Stimulated activated CD8-positive, alpha-beta memory T cell treated with anti-CD3 and anti-CD28 coated beads, Interleukin-12 subunit alpha, Interleukin-12 subunit beta, amount 100 ng/mL, for 1 hour (primary cell): ENCODE measurements at places on chromosomes 11 and 22.

DNA sequence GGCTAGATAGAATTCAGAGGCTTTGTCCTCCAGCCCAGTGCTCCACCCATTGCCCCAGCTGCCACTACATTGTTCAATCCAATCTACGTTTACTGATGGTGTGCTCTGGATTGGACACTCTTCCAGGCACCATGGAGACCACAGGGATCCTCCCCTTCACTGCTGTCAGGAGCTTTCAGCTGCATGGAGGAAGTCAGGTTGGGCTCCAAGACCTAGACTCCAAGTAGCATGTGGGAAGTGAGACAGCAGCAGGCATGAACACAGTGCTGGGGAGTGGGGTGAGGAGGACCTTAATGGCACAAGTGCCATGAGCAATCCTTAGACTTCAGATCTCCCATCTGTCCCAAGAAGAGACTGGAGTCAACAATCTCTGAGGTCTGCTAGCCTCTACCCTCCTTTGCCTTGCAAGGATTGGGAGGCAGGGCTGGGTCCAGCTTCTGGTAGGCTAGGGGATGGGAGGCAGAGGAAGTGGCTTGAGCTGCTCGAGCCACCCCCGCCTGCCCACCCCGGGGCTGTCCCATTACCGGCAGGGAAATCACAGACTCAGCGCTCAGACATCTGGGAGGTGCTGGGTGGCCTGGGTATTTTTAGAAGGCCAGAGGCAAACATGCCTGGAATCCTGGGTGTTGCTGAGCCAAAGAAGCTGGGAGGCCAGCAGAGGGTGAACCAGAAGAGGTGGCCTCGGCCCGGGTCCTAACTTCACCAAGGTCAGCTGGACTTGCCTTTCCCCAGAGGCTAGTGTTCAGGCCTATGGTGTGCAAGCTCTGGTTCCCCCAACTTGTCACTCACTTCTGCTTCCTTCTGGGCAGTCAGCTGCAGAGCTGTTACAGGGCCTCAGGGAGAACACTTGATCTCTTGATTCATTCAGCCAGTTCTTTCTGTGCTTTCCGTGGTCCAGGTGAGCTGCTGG is 15.2 kb upstream of the FCHSD2 start:
- DNase-seq, result no peak

GRCh38 chr11:112306230-112306629 is 45.6 kb upstream of the PLET1 start:
- DNase-seq, result no peak

DNA sequence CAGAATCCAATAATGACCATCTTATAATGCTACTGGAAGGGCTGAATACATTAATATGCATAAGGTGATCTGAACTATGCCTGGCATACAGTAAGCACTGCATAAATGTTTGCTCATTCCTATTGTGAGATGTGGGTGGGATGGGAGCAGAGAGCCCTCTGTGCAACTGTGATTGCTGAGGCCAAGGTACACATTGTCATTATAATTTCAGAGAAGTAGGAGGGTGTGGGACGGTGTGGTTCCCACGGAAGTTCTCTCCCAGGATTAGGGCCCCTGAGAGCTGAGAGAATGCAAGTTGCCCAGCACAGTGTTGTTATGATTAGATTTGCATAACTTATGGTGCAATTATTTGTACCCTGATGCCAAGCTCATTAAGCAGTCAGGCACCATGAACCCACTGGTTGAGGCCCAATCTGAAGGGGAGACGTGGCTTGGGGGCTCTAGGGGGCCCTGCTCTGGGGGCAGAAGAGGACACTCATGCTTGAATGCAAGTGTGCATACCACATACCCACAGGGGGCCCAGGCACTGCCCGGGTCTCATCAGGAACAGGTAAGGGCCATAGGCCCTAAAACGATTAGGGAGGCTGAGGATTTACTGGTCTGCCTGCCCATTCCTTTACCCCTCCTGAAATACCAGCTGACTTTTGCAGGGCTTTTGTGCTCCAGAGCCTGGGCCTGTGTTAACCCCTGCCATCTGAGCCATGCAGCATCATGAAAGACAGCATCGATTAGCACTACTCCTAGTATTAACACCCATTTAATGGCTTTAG is 72.8 kb downstream of the THAP12 start:
- no peak for DNase-seq

GRCh38 chr11:86046116-86046515 is 22.8 kb downstream of the PICALM start:
- no peak for DNase-seq

DNA sequence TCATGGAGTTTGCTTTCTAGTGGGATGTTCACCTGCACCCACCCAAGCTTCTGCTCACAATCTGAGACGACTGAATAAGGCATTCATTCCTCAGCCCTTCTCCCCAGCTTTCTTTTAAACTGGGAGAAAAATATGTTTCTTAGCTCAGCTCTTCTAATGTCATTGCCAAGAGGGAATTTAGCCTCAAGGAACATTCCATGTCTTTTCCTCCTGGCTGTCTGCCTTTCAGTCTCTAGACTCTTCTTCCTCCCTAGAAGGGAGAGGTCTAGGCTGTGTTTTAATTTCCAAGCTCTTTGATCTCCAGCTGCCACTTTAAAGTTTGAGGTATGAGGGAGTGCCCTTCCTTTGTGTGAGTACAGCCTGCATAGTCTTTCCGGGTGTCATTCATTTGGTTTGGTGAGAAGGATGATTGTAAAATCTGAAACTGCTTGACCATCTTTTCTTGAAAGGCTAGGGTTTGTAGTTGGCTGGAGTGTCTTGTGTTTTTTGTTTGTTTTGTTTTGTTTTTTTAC is 11.7 kb upstream of the HTATIP2 start:
- no peak for DNase-seq

- no peak for DNase-seq
These were observed 93.8 kb upstream of the LRRC55 start for GRCh38 chr11:57087991-57088390.

DNA sequence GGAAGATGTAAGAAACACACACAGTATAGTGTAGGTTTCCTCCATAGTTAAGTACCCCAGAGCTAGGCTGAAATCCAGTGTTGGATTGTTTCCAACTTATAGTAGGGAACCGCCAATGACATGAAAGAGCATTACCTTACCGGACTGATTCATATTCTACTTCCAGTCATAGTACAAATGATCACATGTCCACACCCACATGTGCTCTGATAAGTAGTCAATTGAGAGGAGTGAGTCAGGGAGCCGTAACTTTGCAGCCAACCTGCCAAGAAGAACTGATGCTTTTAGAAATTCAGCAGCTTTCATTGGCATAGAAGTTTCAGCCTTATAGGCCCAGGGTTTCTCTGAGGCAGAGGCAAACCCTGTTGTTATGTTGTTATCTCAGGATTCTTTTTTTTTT is 240.6 kb downstream of the ETS1 start:
- DNase-seq, result no peak

GRCh38 chr22:32761251-32761903 is 40.1 kb upstream of the TIMP3 start:
- DNase-seq, result no peak

GRCh38 chr11:70699294-70700221 is 301.2 kb downstream of the CTTN start:
- DNase-seq, result no peak

DNA sequence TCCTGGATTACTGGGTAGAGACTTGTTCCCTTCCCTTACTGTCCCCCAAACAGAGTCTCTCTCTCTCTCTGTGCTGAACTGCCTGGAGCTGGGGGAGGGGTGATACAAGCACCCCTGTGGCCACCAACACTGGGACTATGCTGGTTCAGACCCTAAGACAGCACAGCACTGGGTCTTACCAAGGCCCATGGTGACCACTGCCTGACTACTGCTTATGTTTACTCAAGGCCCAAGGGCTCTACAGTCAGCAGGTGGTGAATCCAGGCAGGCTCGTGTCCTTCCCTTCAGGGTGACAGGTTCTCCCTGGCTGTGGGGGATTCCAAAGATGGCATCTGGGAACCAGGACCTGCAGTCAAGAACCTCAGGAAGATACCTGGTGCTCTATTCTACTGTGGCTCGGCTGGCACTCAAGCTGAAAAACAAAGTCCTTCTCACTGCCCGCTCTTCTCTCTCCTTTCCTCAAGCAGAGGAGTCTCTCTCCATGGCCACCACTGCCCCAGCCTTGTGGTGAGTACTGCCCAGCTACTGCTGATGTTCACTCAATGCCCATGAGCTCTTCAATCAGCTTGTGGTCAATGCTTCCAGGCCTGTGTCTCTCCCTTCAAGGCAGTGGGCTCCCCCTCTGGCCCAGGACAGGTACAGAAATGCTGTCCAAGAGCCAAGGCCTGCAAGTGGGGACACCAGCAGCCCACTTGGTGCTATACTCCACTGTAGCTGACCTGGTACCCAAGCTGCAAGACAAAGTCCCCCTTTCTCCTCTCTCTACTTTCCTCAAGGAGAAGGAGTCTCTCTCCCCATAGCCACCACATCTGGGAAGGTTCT is 41.8 kb upstream of the SHANK2 start:
- DNase-seq, result no peak

GRCh38 chr11:77140231-77140851 is 12.3 kb downstream of the MYO7A start:
- no peak for DNase-seq

DNA sequence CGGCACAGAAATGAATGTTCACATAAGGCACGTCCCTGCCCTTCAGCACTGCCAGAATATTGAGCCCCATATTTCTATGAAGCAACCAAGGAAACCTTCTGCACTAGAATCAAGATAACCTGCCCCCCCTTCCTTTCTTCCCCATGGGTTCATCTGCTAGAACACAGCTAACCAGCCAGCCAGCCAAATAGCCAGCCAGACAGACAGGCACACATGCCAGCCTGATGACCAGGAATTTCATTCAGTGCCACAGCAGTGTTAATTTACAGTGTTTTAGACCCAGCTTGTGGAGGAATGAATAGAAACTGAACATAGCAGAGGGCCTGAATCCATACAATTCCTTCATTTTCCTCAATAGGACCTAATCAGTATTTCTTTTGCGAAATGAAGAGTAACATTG is 57.0 kb downstream of the TENM4 start:
- no peak for DNase-seq

DNA sequence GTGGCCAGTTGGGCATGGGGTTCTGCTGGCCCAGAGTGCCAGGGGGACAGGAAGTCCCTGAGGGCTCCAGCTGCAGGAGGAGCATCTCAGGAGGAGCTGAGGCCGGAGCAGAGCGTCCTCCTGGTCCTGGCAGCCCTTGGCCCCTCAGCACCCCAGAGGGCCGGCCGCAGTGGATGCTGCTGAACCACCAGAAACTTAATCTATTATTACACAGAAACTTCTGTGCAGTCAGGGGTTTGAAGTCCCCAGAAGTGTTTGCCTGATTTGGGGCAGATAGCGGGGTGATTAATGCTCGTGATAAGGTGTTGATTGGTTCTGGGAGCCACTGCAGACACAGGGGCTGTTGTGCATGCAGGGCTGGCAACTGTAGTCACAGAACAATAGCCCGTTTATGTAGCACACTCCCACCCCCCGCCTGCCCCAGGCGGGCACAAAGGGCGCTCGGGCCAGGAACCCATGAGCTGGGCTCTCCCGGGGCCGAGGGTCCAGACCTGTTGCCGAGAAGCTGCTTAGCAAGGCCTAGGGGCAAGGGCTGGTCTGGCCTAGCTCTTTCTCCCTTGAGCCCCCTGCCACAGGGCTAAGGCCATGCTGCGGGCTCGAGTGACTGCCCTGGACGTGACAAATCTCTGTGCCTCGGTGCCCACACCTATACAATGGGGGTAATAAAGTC is 29.0 kb upstream of the KCNQ1OT1 start:
- no peak for DNase-seq

GRCh38 chr11:134025082-134025429 is 43.8 kb upstream of the JAM3 start:
- no peak for DNase-seq

GRCh38 chr11:46505741-46506482 is 87.9 kb downstream of the AMBRA1 start:
- no peak for DNase-seq

DNA sequence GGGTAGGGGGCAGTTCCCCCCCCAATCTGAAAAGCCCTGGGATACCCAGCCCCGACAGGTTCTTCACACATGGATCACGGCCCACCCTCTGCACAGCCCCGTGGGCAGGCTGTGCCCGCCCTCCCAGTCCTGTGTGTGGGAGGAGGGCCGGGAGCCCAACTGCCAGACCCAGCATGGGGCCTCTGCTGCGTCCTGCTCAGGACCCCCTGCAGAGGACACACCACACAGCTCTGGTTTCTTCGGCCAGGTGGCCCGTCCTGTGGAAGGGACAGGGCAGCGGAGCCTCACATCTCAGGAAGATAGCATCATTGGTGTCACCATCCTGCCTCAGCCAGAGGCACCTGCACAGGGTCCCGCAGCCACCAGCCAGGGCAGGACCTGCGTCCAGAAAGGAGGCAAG is 396.0 kb downstream of the TBC1D22A start:
- DNase-seq, result no peak

DNA sequence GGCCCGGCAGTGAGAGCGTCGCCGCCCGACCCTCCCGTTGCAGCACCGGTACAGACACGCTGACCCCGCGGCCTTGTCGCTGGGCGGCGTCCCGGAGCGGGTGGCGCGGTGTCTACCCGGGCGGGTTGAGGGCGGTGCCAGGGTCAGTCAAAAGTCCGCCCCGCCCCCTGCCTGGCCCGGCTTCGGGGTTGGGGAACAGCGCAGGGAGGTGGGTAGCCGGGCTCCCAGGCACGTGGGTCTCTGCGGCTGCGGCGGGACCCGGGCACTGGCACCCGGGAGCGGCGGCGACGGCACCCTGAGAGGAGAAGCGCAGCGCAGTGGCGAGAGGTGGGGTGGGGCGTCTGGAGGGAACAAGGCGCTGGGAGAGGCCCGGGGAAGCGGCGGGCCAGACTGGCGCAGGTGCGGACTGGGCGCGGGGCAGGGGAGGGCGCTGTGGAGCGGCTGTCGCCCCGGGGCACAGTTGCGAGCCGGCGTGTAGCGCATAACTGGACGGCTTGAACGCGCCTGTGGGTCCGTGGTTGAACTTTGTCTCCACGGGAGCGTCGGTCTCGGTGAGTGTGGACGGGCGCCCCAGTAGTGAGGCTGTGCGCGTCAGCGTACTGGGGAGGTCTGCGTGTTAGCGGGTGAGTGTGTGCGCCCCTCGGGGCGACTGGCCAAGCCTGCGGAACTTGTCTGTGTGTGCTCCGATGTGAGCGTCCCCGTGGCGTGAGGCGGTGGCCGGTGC is at the start of gene P2RY2:
Gene P2RY2, plus strand, starts transcription at position 176 of the 724 bp plus-strand sequence. CDS start 15,879 bp downstream, outside the sequence.
- no peak for DNase-seq

DNA sequence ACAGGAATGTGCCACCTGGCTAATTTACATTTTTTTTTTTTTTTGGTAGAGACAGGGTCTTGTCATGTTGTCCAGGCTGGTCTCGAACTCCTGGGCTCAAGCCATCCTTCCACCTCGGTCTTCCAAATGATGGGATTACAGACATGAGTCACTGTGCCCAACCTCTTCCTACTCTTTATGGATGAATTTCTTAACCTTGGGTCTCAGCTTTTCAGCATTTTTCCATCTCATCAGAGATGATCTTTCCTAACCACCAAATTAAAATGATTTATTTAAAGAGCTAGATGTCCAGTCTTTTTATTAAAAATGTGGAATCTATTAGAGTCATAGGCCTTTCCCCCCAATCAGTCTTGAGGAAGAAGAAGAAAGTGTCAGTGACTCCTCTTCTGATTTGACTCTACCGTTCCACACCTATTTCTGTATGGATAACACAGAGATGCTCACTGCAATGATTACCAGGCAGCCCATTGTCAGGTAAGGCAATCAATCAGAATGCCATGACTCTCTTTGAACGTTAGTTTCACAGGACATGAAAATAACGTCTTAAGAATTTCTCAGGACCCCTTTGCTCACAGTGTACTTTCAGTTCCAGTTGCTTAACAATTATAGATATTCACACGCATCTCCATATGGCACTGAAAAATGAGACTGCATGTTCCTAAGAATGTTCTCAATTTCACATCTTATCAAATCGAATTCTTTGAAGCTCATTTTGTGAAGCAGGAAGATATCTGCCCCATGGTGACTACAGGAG is 51.0 kb downstream of the MIAT start:
- no peak for DNase-seq

GRCh38 chr11:86582898-86583297 is 89.5 kb downstream of the ME3 start:
- no peak for DNase-seq

GRCh38 chr22:41256254-41257253 is 15.8 kb upstream of the CHADL start:
- no peak for DNase-seq
